ENCODE measurements at places on chromosomes 7 and 10. TPM values are rescaled to one million over a fixed set of nuclear protein-coding genes. Genes with fewer than 3 reads are reported as not detected.

AKR1D1 gene
- polyA plus RNA-seq = not detected

STEAP1B gene
- 6.0 TPM for polyA plus RNA-seq

MYO1G gene
- polyA plus RNA-seq = 0.31 TPM

FBXW4 gene
- polyA plus RNA-seq = 8.4 TPM

SEMA3C gene
- polyA plus RNA-seq = 1.4 TPM

GPR22 gene
- 7.9 TPM for polyA plus RNA-seq

SNX10 gene
- polyA plus RNA-seq = 276 TPM

NUTM2D gene
- polyA plus RNA-seq = 0.24 TPM

PSD gene
- polyA plus RNA-seq = 1.7 TPM

OR13A1 gene
- polyA plus RNA-seq = not detected

TRIL gene
- polyA plus RNA-seq = 16.1 TPM

ADGRA1 gene
- 5.6 TPM for polyA plus RNA-seq

ZP3 gene
- polyA plus RNA-seq = not detected

GIMAP8 gene
- polyA plus RNA-seq = not detected

Measured in Purkinje cell (primary cell).